Stimulated activated CD4-positive, alpha-beta T cell treated with anti-CD3 and anti-CD28 coated beads, Interleukin-15, amount 100 ng/mL, for 1 hour (primary cell): ENCODE measurements at places on chromosomes 7 and 10.

DNA sequence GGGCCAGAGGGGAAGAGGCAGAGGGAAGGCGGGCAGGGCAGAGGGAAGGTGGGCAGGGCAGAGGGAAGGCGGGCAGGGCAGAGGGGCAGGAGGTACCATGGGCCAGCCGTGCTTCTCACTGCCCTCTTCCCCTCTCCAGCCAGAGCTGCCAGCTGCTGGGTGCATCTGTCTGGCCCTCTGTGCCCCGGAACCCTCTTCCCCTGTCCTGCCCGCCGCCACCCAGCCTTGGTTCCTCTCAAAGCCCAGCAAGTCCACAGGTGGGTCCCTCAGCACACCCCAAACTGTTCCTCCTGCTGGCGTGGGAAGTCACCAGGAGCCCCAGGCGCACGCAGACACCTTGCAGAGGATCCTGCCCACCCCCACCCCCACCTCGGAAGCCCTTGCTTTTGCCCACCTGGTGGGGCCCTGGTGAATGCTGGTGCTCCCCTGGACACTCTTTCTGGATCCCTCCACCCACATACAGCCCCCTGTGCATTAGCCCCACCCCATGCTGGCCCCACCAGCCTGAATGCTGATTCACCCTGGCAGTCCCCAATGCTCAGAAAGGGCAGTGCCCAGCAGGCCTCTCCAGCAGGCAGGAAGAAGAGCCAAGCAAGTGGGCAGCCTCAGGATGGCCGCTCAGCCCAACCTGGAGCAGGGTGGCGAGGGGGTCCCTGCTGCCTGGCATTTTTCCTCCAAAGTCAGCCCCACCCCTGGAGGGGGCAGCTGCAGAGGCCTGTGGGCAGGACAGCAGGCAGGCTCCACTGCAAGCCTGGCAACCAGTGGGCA, 1.9 kb upstream of the PWWP2B start:
- no peak for DNase-seq

- no peak for DNase-seq
Measured at GRCh38 chr7:157461573-157462418, 125.0 kb downstream of the DNAJB6 start.

GRCh38 chr7:43391518-43391917, 191.4 kb upstream of the STK17A start:
- no peak for DNase-seq

- no peak for DNase-seq
Measured at GRCh38 chr7:82694022-82694421, 250.4 kb upstream of the CACNA2D1 start.

DNA sequence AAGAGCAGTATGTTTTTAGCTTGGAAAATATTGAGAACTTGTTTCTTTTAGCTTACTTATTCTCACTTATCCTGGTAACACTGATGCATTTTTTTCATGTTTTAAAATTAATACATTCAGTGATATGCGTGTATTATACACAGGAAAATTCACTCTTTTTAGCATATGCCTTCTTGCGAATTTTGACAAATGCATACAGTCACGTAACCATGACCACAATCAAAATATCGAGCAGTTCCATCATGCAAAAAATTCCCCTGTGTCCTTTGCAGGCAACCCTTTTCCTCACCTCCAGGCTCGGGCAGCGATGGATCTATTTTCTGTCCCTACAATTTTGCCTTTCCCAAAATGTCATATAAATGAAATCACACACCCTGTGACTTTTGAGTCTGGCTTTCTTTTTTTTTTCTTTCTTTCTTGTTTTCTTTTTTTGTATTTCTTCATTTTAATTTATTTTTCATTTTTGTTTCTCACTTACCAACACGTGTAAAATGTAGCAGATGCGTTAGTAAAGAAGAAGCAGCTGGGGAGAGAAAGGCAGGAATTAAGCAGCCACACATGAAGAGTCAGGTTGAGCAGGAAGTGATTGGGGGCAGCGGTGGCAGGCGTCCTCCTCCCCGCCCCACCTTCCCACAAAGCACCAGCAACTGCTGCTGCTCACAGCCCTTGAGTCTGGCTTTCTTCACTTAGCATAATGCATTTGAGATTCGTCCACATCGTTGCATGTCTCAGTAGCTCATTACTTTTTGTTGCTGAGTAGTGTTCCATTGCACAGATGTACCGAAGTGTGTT, 29.9 kb downstream of the ADRB1 start:
- DNase-seq, result no peak

DNA sequence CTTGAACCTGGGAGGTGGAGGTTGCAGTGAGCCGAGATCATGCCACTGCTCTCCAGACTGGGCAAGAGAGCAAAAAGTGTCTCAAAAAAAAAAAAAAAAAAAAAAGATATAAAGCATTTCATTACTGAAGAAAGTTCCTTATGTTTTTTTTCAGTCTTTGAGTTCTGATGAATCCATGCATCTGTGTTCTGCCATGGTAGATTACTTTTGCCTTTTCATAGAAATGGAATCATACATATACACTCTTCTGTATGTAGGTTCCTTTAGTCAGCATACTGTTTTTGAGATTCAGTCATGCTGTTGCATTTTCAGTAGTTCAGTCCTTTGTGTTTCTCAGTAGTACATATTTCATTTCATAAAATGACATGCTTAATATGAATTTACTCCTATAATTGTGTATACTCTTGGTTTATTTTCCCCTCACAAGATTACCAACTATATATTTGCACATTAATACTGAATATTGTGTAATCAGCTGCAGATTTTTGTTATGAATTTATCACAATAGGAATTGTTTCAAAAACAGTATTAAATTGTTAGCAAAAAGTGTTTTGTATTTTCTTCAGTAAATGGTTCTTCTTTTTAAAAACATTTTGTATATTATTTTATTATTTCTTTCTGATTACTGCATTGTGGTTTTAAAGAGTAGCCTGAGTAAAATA, 2.8 kb upstream of the ZNF777 start:
- DNase-seq, result no peak

DNA sequence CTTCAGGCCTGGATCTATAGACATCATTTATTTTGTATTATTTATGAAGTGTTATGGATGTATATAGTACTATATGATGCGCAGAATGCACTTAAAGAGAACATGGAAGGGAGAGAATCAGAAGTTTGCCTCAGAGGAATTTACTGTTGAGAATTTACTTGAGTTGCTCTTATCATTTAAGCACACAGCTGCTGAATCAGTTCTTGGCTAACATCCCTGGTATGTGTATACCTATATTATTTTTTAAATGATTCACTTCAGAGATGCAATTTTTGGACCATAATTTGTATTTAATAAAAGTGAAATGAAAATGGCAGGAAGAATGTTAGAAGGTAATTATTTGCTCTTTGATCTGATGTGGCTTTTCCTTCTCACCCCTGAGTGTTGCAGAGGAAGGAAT, 191.6 kb downstream of the BICC1 start:
- no peak for DNase-seq

DNA sequence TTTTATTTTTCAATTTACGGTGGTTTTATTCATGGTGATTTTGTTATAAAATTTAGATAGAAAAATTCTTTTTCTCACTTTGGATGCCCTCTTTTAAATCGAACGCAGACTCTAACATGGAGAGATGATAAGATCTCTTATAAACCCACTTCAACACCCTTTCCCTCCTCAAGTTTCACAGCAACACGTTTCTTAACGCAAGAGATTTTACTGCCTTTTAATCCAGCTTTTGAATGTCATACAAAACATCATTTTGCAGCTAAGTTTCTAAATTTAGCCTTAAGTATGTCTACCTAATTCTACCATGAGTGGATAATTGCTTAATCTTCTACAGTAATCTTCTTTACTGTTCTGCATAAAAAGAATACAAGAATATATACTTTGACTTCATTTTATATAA, 70.0 kb downstream of the SEMA3C start:
- no peak for DNase-seq

DNA sequence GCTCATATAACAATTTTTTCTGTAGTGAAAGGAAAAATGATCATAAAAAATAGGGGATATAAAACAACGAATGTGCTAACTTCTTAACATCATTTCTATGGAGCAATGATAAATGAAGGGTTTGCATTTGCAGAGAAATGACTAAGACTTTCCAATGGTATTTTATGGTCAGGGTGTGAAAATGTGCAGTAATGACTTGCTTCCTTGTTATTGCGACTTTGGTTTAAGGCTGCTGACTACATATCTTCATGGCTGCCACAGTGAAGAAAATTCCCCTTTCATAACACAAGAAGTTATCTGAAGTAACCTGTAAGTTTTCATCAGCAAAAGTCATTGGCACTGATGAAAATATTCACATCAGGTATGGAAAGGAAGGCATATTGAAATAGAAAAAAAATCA, 166.1 kb upstream of the NRG3 start:
- DNase-seq, result no peak

DNA sequence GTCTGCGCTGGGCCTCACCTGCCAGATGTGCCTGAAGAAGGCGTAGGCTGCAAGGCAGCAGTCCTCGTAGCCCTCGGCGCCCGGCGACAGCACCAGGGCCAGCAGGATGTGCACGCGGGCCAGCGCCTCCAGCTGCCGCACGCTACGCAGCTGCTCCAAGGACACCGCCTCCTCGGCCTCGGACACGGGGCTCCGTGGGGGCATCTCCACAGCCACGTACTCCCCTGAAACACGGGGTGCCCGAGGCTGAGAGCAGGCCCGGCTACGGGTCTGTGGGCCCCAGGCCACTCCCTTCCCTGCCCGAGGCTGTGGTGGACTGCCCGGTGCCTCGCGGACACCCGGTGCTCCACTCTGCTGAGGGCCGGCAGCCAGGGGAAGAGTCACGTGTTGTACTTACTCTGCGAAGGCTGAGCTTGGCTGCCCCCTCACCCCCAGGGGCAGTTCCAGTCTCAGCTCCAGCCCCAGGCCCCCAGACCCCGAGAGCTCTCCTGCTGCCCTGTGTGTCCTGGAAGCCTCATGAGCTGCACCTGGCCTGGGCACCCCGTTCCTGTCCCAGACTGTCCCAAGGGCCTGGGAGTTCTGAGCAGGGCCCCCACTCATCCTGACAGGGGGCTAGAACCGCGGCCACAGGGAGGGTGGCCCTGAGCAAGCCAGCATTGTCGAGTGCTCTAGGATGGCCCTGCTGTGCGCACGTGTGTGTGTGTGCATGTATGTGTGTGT, 62.8 kb downstream of the CFAP46 start:
- DNase-seq, result no peak

DNA sequence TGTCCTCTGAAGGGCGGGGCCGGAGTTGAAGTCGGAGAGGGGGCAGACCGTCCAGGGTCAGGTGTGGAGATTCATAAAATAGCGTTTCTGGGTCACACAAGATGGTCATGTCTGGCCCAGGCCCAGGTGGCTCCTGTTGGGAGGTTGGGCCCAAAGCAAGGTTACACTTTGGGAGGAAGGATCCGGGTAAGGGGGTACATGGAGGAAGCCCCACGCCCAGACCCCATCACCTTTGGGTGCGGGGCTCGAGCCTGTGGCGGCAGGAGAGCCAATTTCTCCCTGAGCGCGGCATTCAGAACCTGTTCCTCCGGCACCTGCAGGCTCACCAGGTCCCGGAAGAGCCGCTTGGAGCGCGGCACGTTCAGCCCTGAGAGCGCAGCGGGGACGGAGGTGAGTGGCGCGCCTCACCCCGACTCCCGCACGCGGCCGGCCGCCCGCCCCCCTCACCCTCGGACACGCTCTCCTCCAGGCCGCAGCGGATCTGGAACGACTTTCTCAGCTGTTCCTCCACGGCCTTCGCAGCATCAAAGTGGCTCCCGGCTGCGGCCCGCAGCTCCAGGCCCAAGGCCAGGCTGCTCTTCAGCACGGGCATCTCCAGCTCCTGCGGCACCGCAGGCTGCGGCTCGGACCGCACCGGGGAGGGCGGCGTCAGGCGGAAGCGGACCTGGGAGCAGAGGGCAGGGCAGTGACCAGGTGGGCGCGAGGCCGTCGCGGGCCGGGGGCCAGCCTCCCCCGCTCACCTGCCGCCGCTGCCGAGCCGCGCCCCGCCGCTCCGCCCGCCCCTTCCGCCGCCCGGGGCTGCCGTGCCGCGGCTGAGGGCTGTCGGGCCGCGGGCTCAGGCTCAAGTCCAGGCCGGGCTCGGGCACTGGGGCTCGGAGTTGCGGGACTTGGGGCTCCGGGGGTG, 644 bp downstream of the PPP1R35 start:
- peak; percentile 38 for DNase-seq

GRCh38 chr7:131586259-131586658, 29.8 kb upstream of the PODXL start:
- DNase-seq, result no peak

GRCh38 chr10:88194961-88195367, 331.5 kb downstream of the PTEN start:
- DNase-seq, result no peak

DNA sequence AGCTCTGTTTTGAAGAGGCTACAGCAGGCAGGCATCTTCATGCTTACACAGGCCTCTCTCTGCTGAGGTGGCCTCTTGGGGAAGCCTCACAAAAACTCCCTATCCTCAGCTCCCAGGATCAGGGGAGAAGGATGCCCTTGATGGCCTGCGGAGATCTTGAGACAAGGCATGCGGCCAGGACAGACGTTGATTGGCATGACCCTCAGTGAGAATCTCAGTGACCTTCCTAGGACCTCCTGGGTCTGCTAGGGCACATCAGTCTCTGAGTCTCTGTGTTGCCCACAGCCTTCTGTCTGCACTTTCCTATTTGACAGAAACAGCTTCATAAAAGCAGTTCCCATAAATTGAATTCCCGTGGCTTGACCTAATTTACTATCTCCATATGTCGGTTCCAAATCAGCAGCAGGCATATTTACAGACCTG, 1005.8 kb upstream of the C7orf33 start:
- no peak for DNase-seq

- DNase-seq, result no peak
Measured at GRCh38 chr7:105532709-105533460, 884 bp downstream of the RINT1 start.

DNA sequence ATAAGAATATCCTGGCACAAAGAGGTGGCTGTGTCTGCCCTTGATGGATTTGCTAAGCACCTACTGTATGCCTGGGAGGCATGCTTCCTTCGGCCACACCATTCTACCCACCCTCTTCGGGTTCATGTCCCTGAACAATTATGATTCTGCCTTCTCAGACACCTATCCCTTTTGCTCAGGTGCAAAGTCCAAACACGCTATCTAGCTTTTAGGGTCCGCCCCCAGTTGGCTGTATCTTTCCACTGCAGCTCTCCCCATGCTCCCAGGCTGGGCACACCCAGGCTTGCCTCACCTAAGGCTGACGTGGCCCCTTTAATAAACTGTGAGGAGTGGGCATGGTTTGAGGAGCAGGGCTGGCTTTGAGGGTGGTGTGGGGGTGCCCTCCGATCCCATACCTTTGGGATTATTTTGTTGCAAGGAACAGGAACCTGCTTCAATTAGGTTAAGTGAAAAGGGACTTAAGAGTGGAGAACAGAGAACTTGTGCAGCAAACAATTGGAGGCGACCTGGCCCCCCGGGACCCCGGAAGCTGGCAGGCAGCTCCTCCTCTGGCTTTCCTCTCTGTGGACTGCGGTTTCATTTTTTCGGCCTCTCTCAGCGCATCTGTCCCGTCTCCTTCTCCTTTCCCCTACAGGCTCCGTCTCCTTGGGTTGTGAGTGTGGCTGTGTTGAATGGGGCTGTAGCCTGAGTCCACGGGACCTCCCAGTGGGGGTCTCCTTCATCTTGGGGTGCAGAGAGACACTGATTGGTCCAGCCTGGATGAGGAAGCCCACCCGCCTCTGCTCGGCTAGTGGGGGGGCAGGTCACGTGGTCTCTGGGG, 3.8 kb downstream of the CLIP2 start:
- DNase-seq, result no peak
